ENCODE measurements at places on chromosomes 13 and 19.

DNA sequence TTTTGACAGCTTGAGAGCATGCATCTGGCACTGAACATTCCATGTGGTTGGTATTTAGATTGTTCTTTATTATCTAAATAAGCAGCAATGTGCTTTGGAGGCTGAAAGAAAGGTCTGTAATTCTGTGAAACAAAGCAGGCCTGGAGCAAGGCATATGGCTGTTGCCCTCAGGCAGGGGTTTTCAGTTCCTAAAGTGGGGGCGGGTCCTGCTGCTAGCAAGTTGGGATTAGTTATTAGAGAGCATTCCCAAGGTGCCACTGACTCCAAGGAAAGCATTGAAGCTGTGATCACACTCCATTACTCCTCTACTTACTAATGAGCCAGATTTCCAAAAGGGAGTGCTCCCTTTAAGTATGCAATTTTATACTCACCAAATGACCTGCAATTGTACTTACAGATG is 432.2 kb downstream of the OLFM4 start:
- no peak for DNase-seq

DNA sequence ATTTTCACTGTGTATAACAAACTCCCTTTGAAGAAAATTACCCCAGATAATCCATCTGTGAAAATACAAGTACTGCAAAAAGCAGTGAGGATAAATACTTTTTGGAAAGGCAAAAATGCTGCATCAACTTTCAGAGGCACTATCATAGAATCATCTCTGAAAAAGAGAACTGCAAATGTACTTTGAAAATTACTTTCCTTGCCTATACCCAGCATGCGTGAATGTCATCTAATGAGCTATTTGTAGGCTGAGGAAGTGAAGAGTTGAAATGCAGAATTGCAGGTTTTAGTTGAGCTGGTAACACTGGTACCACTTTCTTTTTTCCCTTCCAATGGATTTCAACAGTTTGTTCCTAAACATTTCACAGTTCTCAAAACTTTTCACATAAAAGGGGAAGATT is 196.7 kb downstream of the TBC1D4 start:
- no peak for DNase-seq

GRCh38 chr13:41361491-41361890 is 50.4 kb downstream of the NAA16 start:
- DNase-seq = no peak

GRCh38 chr19:34794066-34794960 is 21.3 kb upstream of the ZNF599 start:
- no peak for DNase-seq

All from left ventricle myocardium inferior (tissue), 1 donor.